Fibroblast of skin of right quadriceps (primary cell): ENCODE measurements at places on chromosomes 4 and X.

- DNase-seq: peak; percentile 49
Observed at GRCh38 chr4:46506876-46507275, 116.9 kb upstream of the GABRA2 start.

GRCh38 chr4:174058846-174059245 is 224.6 kb downstream of the FBXO8 start:
- peak; percentile 10 for DNase-seq

- peak; percentile 51 for DNase-seq
Observed at GRCh38 chr4:15396157-15396800, 31.6 kb upstream of the C1QTNF7 start.

DNA sequence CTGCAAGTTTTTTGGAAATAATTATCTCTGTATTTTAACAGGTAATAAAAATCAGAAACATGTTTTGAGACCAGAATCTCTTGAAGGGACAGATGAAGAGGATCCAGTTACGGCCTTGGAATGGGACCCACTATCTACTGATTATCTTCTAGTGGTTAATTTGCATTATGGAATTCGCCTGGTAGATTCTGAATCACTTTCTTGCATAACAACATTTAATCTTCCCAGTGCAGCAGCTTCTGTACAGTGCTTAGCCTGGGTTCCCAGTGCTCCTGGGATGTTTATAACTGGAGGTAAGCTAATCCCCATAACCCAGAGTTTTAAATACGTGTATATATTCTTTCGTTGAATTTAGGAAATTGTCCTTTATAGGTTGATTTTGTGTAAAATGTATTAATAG is 59.4 kb downstream of the WDR17 start:
- DNase-seq: peak; percentile 13
